ENCODE measurements at places on chromosomes 1 and 21.
A peak's percentile ranks its signal among the peaks of the same experiment; 100 is the strongest.

DNA sequence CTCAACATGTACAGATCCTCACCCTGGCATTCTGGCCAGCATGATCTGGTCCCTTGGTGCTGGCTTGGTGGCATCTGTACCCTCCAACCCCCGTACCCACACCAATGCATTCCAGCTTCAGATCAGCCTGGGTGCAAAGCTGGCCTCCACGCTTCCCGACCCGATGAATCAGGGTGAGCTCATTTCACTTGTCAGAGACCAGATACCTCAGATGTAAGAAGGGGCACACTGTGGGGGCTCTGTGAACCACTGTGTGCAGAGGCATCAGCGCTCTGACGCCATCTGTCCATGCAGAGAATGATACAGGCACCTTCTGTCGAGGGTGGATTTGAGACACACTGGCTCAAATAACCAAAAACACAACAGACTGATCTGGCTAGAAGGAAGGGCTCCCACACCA lies 76.6 kb downstream of the DMRTB1 start:
- DNase-seq, result no peak

DNA sequence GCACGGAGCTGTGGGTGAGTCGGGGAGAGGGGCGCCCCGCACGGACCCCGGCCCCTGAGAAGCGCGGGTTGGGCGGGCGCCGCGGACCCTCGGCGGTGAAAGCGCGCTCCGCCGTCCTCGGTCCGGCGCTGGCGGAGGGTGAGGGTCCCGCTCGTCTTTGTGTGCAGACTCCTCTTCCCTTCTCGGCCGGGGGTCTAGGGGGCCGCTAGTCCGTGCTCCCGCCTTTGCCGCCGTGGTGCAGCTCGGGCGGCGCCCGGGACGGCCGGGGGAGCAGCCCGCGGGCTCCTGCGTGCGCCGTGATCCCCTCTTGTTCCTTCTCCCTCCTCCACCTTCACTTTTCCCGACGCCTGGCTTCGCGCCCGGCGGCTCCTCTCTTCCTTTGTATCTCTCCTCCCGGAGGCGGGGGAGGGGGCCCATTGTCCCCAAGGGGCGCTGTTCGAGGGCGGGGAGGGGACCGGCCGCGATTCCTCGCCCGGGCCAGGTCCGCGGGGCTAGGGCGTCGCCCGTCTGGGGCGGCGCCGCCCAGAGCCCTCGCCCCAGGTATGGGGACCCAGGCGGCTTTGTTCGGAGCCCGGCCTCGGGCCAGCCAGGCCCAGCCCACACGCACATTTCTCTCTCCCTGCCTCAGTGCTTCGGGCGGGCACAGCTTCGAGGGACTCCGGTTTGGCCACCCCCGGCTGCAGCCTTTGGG lies 519 bp downstream of the FNBP1L start:
- DNase-seq, result peak; percentile 68

- DNase-seq, result peak; percentile 66
Measured at GRCh38 chr1:157992031-157992832, 1.2 kb upstream of the KIRREL1 start.

GRCh38 chr1:62356257-62356835 lies 37.1 kb upstream of the KANK4 start:
- DNase-seq, result no peak

DNA sequence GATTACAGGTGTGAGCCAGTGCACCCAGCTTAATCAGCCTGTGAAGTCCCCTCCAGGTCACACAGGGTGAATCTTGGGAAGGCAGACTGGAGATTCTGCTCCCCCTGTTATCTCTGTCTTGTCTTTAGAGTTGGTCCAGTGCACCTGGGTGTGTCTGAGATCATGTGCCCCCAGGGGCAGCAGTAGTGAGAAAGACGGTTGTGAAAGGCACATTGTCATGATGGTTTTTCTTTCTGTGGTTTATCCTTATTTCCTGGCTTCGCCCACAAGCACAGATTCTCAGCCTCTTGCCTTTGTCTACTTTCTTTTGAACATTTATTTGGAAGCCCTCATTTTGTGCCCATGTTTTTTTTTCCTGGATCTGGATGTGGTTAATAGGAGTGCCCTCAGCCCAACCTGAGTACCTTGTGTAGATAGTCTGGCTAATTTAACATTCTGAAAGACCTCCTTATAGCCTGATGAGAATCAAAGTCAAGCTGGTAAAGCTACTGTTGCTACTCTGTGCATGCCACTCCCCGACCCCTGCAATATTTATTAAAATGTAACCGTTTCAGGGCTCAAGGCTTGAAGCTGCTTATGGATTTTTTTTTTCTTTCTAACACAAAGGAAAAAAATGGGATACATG lies 23.7 kb downstream of the UCK2 start:
- DNase-seq, result no peak

DNA sequence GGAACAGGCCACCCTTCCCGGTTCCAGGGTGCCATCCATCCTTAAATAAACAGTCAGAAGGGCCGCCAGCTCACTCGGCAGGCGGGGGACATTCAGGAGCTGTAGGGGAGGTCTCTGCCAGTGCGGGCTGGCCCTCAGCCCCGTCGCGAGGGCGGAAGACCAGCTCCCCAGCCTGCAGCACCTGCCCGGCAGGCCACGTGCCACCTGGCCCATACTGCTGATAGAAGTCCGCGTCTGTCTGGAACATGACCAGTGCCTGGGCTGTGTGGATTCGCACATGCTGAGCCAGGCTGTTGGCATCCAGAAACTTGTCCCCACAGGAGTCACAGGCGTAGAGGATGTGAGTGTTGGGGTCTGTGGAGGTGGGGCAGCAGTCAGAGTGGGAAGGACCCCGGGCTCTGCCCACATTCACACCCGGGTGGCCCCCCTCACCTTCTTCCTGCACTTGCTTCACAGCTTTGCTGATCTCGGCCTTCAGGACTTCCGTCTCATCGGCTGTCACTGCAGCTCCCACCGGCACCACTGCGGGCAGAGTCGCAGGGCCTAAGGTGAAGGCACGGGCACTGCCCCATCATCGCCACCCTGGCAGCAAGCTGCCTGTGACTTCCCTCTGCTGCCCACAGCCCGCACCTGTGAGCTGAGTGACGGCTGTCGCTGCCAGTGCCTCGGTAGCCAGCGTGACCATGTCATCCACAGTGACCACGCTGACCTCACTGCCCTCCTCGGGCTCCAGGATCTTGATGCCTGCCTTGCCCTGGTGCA lies 33.8 kb downstream of the ZBTB17 start:
- DNase-seq, result no peak

- DNase-seq, result no peak
Measured at GRCh38 chr1:160746836-160747500, 7.9 kb downstream of the SLAMF7 start.

DNA sequence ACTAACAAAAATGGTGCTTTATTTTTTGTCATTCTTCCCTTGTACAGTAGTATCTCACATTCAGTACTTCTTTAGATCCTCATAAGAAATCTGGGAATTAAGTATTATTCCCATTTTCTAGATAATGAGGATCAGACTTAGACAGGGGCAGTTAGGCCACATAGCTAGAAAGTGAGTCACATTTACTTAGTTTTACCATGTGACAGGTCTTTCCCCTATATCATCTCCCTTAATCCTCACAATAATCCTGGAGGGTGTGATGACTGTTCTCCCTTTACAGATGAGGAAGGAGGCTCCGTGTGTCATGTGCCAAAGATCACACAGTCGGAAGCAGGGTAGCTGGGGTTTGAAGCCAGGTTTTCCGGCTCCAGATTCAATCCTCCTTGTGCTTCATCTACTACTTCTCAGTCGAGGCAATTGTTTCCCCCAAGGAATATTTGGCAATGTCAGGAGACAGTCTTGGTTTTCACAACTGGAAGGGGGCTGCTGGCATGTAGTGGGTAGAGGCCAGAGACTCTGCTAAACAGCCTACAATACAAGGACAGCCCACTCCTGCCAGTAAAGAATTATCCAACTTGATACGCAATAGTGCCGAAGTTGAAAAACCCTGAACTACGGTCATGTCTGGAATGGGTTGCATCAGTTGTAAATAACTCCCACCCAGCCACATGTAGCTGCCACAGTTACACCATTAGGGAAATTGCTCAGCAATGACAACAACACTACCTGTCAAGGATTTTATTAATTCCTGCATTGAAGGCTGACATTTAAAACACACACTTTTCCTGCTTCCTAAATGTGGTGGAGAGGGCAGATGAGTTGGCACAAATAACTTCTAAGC lies 54.5 kb downstream of the C8B start:
- no peak for DNase-seq

DNA sequence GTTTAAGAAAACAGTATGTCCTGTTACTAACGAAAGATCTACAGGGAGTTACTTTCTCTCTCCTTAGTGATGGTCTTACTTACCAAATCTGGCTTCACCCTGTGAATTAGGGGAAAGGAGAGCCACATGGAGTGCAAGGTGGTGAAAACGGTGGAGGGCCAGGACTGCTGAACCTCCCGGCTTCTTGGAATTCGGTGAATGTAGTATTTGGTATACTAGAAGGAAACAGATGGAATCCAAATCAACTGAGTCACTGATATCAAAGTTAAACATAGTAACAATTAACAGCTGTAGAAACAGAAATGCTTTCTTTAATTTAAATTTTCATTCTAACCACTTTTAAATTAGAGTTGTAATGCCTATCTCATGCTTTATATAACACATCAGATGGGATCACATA lies 45.7 kb downstream of the ALG14 start:
- no peak for DNase-seq

DNA sequence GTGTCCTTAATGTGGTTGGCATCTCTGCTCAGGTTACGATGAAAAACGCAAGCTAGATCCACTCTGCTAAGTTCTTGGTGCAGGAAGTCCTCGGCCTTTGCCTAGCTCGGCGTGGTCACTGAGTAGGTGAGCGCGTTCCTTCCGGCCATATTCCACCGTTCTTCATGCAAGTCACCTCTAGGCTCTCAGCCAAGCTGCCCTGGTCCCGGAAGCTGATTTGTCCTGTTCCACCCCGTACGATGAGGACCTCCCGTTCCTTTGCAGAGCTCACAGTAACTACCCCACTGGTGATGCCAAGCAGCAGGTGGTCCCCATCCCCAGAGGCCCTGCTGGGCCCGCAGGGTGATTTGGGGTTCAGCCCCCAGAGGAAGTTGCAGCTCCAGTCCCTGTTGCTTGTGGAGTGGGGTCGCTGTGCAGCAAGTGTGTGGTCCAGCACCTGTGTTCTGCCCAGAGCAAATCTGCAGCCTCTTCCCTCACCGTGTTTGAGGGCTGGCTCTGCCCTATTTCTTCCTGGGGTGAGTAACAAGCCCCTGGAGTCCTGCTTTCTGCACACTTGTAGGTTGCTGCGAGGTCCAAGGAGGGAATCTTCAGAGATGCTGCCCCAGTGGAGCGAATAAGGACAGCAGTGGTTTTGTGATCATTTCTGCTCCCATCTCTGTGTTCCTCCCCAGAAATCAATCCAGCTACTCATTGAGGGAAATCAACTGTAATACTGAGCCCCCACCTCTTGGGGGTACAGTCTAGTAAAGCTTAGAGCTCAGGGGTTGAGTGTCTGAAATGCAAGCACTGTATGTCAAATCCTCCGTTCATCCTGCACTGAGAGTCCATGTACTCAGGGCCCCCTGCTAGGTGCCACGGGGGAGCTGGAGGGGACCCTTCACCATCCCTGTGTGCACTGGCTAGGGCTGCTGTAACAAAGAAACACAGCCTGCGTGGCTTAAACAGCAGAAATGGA lies 2.3 kb downstream of the UMODL1 start:
- DNase-seq, result no peak

- DNase-seq, result no peak
Measured at GRCh38 chr1:223765036-223765718, 52.8 kb downstream of the CAPN2 start.

DNA sequence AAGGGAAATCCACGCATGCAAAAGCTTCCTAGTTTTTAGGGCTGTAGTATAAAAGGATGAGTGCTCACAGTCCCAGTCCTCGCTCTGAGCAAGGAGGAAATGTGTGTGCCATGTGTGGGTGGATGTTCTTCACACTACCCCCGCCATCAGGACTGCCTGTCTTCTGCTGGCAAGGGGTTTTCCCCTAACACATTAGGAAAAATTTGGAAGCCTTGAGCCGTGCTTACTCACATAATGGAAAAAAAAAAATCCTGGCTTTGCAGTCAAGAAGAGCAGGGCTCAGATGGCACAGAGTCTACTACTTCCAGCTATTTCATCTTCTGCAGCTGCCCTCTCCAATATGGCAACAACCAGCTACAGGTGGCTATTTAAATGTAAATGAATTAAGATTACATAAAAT lies 363.1 kb downstream of the PLPP3 start:
- no peak for DNase-seq

DNA sequence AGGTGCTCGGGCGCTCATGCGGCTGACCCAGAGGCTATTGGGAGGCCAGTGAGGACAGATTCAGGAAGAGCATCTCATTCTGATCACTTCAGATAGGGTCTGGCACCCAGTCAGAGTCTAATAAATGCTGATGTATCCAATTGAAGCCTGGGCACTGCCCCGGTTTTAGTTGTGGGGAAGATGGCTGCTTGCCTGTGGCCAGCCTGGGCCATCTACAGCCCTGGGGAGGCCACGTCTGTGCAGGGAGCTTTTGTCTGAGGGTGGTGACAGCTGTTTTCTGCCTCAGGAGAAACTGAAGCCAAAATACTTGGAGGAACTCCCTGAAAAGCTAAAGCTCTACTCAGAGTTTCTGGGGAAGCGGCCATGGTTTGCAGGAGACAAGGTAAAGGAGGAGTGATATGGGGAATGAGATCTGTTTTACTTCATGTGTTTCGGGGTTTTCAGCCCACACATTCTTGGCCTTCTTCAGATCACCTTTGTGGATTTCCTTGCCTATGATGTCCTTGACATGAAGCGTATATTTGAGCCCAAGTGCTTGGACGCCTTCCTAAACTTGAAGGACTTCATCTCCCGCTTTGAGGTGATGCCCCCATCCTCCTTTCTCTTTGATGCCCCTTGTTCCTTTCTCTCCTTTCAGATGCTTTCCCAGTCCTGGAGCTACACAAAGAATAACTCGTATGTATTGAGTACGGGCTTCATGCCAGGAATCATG lies 2.8 kb downstream of the GSTM5 start:
- DNase-seq, result no peak

DNA sequence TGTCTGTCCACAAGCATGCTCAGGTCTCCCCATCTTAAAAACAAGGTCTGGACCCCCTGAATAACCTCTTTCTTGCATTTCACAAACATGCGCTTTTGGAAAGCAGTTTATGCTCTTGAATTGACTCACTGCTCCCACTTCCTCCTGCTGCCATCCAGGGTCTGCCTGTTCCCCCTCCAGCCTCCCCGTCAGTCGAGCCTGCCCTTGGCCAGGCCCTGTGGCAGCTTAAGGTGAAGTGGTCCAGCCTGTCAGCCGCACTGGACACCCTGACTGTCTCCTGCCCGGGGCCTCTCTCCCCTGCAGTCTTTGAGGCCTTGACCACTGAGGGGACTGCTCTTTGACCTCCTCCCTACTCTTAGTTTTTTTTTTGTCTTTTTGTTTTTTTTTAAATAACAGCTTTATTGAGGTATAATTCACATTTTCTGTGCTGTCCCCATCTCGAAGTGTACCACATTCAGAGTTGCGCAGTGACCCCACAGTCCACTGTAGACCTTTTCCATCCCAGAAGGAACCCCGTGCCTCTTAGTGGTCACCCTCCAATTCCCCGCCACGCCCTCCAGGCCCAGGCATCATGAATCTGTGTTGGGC lies 18.3 kb downstream of the GPR137B start:
- no peak for DNase-seq

- no peak for DNase-seq
Measured at GRCh38 chr21:39381009-39381408, 32.1 kb upstream of the HMGN1 start.

- no peak for DNase-seq
Measured at GRCh38 chr1:6476483-6476882, 10.5 kb upstream of the TNFRSF25 start.

Data from NCI-H1105 (cell line).